ENCODE measurements at places on chromosomes 5 and 9.

- no peak for DNase-seq
These were observed 223.3 kb downstream of the MEF2C start for GRCh38 chr5:88659529-88660263.

DNA sequence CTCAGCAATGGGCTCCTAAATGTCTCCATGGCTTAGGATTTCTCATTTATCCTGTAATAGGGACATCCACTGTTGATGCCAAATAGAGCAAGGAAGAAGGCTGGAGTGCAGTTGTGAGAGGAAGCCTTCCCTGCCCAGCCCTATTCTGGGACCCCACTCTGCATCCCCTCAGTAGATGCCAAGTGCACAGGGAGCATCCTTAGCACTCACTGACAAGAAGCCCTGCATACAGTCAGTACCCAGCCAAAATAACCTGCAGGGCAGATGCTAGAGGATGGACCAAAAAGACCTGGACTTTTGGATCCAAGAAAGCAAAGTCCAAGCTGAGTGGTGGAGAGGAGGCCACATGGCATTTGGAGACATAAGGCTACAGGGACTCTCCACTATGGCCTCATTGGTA lies 113.5 kb upstream of the SPOCK1 start:
- DNase-seq, result no peak

DNA sequence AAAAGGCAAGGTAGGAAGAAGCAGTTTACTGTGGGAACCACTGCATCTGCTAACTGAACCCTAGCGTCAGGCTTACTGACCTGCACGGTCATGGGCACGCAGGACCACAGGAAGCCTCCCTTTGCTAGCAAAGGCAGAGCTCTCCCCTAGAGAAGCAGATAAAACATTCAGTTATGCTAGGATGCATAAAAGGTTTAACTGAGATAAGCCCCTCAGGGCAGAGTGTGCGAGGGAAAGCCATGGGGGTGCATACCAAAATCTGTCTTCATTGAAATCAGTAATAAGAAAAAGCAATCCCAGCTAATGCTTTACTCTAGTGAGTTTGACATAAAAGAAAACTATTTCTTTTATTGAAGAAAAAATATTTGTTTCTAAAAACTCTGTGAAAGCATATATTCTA lies 2403.7 kb upstream of the C9orf72 start:
- DNase-seq, result no peak

- DNase-seq, result no peak
These were observed 47.2 kb downstream of the RAB24 start for GRCh38 chr5:177256296-177256695.

DNA sequence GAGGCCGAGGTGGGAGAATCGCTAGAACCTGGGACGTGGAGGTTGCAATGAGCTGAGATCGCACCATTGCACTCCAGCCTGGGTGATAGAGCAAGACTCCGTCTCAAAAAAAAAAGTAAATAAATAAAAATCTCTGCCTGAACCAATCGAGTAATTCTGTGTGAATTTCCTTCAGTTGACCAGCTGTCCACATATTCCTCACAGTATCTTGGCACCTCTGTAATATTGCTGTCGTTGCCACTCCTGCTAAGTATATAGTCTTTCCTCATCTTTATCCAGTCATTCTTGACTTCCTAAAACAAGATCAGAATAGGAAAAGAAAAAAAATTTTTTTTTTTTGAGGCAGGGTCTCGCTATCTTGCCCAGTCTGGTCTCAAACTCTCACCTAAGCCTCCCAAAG lies 29.9 kb downstream of the KDM3B start:
- DNase-seq, result no peak

GRCh38 chr5:54360089-54360488 lies 49.7 kb upstream of the ARL15 start:
- DNase-seq, result no peak

DNA sequence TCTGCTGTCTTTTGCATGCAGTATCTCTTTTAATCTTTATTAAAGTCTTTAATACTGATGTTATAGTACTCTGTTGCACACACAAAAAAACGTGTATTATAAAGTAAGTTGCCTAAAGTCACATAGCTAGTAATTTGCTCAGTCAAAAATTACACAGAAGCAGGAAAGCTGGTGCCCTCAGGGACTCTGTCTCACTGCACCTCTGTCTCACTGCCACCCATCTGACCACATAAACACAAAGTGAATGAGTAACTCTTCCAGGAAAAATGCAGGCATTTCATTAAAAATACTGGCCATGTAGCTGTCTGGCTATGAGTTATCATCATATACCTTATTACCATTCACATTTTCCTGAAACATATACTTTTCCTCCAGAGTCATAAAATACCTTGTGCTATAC lies 591.7 kb downstream of the CSNK1G3 start:
- no peak for DNase-seq

DNA sequence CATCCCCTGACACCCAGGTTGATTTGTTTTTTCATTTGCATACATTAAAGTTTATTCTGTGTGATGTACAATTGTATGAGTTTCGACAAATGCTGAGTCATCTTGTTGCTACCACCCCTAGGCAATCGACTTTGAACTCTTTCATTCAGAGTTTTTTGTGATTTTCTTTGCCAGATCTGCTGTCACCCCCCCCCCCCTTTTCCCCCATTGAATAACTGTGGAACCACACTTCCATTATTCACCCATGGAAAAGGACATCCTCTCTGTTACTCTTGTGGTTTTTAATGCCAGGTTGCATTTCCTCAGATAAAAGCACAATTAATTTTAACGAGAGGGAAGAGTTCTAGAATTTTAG lies 13.7 kb upstream of the FAM120AOS start:
- DNase-seq, result no peak

DNA sequence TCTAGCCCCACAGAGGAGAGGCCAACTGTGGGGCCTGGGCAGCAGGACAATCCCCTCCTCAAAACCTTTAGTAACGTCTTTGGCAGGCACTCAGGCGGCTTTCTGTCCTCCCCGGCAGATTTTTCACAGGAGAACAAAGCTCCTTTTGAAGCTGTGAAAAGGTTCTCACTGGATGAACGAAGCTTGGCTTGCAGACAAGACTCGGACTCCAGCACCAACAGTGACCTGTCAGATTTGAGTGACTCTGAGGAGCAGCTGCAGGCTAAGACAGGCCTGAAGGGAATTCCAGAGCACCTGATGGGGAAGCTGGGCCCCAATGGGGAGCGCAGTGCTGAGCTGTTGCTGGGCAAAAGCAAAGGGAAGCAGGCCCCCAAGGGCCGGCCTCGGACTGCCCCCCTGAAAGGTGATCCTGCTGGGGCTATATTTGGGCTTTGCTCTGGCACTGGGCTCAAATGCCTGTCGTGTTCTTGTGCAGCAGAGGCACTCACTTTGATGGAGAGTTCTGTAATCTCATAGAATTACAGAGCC lies 39.4 kb downstream of the KDM3B start:
- DNase-seq, result no peak

GRCh38 chr5:67082941-67083340 lies 113.7 kb downstream of the CD180 start:
- no peak for DNase-seq

GRCh38 chr9:127166651-127167524 lies 44.5 kb upstream of the ANGPTL2 start:
- no peak for DNase-seq

All from inflammatory macrophage treated with lipopolysaccharide for 4 hours (primary cell).